ENCODE measurements at places on chromosomes 6 and 20.
A peak's percentile ranks its signal among the peaks of the same experiment; 100 is the strongest.

DNA sequence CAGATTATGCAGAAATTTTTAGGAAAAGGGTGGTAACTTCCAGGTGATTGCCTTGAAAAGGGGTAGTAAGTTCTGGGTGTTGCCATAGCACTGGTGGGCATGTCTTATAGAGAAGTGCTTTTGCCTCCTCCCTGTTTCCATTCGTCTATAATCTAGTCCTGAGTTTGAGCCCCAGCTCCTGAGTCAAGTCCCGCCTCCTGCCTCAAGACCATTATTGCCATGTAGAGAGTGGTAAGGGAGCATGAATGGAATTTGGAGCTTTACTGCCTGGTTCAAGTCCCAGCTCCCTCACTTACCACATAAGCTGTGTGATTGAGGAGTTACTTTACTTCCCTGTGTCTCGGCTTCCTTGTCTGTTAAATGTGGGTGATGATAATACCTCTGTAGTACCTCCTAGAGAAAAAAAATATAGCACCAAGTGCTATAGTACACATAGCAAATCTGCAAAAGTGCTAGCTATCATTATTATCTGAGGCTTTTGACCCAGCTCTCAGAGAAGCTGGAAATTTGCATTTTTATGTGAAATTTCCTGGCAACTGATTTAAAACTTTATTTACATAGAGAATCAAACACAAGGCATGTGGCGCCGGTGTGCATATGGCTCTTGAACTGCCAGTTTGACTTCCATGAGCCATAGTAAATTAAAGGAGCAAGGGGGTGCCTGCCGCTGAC lies 36.0 kb downstream of the TGM6 start:
- H3K36me3 ChIP-seq = no peaks in the 10 kb centered on the region
- DNase-seq = no peak
- H3K27me3 ChIP-seq = peaks cover 31% of the 10 kb centered on the region
- H3K4me3 ChIP-seq = no peak overlapping the region

- H3K36me3 ChIP-seq = no peaks in the 10 kb centered on the region
- no peak overlapping the region for H3K27ac ChIP-seq
- H3K27me3 ChIP-seq = no peaks in the 10 kb centered on the region
- no peak for DNase-seq
- H3K4me3 ChIP-seq = no peak overlapping the region
- no peaks in the 10 kb centered on the region for H3K4me1 ChIP-seq
Measured at GRCh38 chr6:93964321-93964720, 545.0 kb upstream of the EPHA7 start.

DNA sequence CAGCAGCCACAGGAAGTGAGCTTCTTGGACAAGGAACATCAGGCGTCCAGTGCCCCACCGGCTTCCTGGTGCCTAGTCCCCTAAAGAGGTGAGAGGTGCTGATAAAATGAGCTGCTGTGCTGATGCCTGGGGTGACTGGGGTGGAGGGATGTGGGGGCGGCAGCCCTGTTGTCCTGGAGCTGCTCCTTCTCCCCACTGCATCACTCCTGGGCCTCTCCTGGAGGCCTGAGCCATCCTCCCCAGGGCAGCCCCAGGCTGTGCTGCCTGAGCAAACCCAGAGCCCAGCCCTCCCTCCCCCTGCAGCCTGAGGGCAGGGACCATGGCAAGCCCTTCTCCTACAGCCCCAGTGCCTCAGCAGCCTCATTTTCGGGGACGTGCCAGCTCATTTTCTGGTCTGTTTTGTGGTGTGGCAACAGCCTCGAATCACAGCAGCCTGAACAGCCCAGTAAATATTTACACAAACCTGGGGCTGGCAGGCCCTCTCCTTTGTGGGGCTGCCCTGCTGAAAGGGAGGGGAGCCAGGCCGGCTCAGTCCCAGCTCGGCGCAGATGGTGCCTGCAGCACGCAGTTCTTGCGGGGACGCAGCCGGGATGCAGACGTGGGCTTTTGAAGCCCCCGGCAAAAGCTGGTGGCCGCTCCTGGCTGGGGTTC lies 259.9 kb downstream of the DLL1 start:
- peaks cover 6% of the 10 kb centered on the region for H3K4me1 ChIP-seq
- peaks cover 7% of the 10 kb centered on the region for H3K27me3 ChIP-seq
- no peak overlapping the region for H3K27ac ChIP-seq
- no peak overlapping the region for H3K4me3 ChIP-seq

DNA sequence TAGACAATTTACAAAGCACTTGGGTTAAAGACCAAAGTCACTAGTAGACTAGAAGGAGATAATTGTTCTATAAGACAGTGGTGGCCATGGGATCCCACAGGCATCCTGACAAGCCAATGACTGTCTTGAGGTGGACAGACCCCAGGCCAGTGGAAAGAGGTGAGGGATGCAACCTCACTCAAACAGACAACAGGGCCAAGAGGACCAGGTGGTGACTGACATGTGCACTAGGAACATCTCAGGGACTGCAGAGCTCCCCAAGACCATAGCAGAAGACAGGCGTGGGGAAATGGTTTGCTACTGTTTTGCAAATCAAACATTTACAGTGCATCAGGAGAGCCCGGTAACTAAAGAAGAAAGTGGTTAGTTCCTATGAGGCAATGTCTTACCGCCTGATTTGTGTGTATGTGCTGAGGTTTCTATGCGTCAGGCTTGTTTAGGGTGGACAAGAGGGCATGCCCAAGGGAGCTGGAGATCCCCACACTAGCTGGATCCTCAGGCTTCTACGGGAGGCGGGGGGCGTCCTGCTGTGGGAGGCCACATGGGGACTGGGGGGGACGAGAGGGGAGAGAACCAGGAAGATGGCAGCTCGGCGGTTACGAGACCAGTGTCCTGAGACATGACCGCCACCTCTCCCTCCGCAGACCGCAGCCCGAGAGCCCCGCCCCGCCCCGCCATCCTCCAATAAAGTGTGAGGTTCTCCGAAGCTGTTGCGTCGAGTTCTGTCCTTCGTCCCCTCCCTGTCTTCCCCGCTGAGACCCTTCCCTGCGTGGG lies 623 bp upstream of the MRPS26 start:
- peaks cover 15% of the 10 kb centered on the region for H3K4me1 ChIP-seq
- peaks cover 27% of the 10 kb centered on the region for H3K36me3 ChIP-seq
- H3K27me3 ChIP-seq = no peaks in the 10 kb centered on the region
- peak; percentile 33 for DNase-seq
- H3K27ac ChIP-seq = peak overlapping the region; percentile 42
- peak overlapping the region; percentile 85 for H3K4me3 ChIP-seq

DNA sequence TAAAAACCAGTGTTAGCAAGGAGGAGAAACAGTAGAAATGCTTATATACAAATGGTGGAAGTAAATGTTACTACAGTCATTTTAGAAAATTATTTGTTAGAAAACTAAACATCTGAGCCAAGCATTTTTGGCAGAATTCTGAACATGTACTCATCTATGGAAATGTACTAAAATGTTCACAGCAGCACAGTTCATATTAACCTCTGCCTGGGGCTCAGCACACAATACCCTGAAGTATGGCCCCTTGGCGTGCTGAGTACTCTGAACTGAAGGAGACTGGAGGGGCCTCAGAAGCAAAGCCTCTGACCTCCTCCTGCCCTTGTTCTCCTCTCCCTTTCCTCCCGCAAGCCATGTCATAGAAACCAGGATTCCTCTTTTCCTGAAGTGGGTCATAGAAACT lies 66.2 kb upstream of the RALGAPA2 start:
- peaks cover 4% of the 10 kb centered on the region for H3K4me1 ChIP-seq
- DNase-seq = no peak
- peaks cover 35% of the 10 kb centered on the region for H3K27me3 ChIP-seq
- no peak overlapping the region for H3K4me3 ChIP-seq

GRCh38 chr6:133671376-133671775 lies 217.5 kb upstream of the TCF21 start:
- no peak overlapping the region for H3K27ac ChIP-seq
- no peaks in the 10 kb centered on the region for H3K36me3 ChIP-seq
- no peaks in the 10 kb centered on the region for H3K27me3 ChIP-seq
- H3K4me1 ChIP-seq = no peaks in the 10 kb centered on the region
- no peak overlapping the region for H3K4me3 ChIP-seq
- DNase-seq = no peak

- no peak overlapping the region for H3K27ac ChIP-seq
- H3K27me3 ChIP-seq = no peaks in the 10 kb centered on the region
- no peak for DNase-seq
- H3K4me3 ChIP-seq = no peak overlapping the region
Measured at GRCh38 chr6:126091466-126091865, 105.1 kb downstream of the TRMT11 start.

- no peaks in the 10 kb centered on the region for H3K27me3 ChIP-seq
- H3K36me3 ChIP-seq = peaks cover 5% of the 10 kb centered on the region
- no peak overlapping the region for H3K4me3 ChIP-seq
- H3K4me1 ChIP-seq = peaks cover 28% of the 10 kb centered on the region
- no peak overlapping the region for H3K27ac ChIP-seq
Measured at GRCh38 chr6:16663901-16664300, 97.4 kb downstream of the ATXN1 start.

Data from central memory CD8-positive, alpha-beta T cell (primary cell).